Parietal lobe (tissue), 2 donors: ENCODE measurements at places on chromosomes 3 and 15. TPM values are rescaled to one million over a fixed set of nuclear protein-coding genes. Genes with fewer than 3 reads are reported as not detected.

KIF7 gene
- 10.6 TPM for total RNA-seq

TGM4 gene
- total RNA-seq = not detected

NMNAT3 gene
- total RNA-seq = 13.5 TPM

PAQR9 gene
- total RNA-seq = 1.6 TPM

KNL1 gene
- 10.6 TPM for total RNA-seq

CSTA gene
- not detected for total RNA-seq
